ENCODE measurements at places on chromosomes 7 and 10.

GRCh38 chr10:95880704-95881103 is 27.1 kb upstream of the CC2D2B start:
- no peak for DNase-seq

DNA sequence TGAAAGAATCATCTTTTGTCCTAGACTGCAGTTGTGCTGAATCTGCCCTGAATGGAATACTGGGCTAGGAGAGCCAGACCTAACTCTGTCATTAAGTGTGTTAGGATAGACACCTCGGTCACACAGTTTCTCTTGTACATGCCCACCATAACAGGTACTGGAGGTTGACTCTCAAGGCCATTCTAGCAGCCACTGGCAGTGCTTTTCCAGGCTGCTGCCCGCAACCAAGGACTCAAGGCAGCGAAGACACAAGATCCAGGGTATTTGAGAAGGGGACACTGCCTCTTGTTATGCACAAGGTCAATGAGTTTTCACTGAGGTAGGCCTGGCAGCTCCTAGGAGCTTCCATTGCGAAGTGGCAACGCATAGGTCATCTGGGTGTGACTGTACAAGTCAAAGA is 70.6 kb upstream of the ZNF746 start:
- DNase-seq: no peak

DNA sequence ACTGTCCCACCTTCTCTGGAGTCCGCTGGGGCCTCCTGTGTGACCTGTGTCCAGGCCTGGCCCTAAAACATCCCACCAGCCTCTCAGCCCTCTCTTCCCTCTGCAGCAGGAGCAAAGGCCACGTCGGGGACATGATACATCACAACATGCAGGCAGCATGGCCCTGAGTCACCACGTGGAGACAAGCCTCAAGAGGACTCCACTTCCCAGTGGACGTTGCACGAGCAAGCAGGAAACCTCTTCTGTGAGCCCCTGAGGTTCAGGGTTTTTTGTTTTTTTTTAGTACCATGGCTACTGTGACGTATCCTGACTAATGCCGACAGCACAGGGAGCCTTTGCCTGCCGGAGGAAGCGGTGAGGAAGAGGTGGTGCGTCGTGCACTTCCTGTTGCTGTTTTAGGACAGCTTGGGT is 165.9 kb downstream of the DNAJB6 start:
- peak; percentile 37 for DNase-seq

- no peak for DNase-seq
These were observed 423.4 kb upstream of the DPP6 start for GRCh38 chr7:153628825-153629224.

DNA sequence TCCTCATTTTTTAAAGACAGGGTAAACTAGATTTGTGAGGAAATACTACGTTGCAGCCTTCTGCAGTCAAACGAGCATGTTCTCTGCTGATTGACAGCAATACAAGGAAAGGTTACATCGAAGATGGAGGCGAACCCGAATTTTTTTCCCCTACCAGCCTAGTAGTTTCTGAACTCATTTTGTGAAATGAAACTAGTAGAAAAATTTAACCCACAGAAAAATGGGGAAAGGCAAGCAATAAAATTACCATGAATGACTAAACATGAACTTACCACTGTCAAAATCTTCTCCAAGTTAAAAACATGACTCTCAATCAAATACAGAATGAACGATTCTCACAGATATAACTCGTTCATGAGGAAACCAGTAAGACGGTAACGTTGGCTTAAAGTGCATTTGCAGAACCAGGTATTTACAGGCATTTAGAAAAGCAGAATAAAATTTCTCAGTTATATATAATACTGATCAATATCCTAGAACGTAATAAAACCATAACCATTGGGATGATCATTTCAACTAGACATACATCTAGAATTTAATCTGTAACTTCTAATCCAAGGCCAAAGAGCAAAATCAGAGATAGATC is 73.9 kb downstream of the CELF2 start:
- no peak for DNase-seq

- no peak for DNase-seq
These were observed 377.0 kb downstream of the TCERG1L start for GRCh38 chr10:130934293-130935127.

DNA sequence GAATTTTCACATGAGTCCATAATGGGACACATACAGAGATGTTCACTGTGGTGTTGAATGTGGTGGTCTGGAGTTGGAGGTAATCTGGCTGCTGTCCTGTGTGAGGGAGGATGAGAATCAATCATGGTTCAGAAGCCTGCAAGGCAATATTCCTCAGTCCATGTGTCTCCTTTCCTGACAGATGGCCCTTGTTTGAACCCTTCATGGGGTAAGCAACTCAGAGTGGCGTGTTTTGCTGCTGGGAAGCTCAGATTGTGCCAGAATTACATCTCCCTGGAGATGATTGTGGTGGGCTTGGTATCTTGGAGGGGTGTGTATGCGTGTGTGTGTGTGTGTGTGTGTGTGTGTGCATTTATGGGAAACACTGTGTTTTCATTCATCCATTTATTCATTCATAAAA is 44.5 kb upstream of the COMTD1 start:
- no peak for DNase-seq

DNA sequence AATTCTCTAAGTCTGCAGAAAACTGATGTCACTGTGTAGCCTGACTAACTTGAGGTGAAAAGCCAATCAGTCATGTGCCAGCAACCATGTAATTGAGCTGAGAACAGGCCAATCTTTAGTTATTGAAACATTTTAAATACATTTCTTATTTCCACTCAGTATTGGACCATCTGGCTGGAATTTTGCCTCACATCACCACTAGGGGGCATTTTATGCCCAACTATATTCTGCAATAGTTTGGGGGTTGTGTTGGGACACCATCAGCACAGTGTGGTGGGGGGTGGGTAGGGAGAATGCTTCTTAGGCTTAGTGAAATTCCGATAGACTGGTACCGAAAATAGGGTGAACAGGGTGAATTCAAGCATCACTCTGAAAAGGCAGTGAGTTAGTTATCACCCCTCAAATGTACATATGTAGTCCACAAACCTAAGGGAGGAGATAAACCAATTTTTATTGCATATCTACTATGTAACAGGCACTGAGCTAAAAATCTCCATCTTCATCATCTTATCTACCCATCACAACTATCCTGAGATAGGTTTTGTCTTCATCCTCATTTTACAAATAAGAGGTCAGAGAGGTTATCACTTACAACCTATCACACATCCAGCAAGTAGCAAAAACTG is 17.8 kb downstream of the NPSR1 start:
- peak; percentile 21 for DNase-seq

- no peak for DNase-seq
These were observed 259.1 kb downstream of the KLF6 start for GRCh38 chr10:3525832-3526449.

- DNase-seq: no peak
These were observed 16.4 kb downstream of the TBXAS1 start for GRCh38 chr7:139845443-139845805.

DNA sequence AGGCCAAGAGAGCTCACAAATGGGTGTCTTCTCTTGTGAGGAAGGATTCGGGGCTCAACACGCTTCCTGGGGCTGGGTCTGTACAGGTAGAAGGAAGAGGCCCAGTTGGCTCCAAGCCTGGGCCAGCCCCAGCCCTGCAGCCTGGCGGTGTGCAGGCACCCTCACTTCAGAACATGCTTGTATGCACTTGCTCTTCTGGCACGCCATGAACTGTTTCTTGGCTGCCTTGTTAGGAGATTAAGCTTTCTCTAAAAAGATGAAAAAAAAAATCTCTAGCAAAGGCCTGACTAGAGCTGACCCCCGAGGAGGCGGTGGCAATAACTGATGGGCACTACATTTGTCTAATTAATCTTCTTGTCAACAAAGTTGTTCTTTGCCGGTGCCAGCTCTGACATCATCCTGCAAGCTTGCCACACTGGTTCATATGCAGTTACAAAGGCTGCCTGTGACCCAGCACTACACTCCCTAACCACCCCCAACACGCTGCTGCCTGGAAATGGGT is 94.7 kb downstream of the WDR11 start:
- DNase-seq: no peak

All from KBM-7 (cell line).